ENCODE measurements at places on chromosomes 4 and X.
A peak's percentile ranks its signal among the peaks of the same experiment; 100 is the strongest.

DNA sequence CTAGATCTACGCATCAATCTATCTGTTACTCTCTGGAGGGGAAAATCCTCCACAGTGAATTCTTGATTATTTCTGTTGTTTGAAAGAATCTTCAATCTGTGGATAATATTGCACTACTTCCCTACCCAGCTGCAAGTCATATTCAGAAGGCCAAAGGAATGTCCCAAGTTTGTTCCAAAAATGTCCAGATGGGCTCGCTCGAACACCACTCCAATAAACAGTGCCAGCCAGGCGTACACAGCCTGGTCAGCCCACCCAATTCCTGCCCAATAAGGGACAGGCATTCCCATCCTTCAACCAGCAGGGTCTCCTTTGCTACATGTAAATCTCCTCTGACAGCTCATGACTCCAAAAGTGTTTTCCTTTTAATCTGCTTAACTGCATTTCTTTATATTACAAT, 80.7 kb upstream of the GPM6B start:
- no peak for DNase-seq

- DNase-seq: no peak
Observed at GRCh38 chr4:163815776-163816175, 321.3 kb downstream of the TMA16 start.

DNA sequence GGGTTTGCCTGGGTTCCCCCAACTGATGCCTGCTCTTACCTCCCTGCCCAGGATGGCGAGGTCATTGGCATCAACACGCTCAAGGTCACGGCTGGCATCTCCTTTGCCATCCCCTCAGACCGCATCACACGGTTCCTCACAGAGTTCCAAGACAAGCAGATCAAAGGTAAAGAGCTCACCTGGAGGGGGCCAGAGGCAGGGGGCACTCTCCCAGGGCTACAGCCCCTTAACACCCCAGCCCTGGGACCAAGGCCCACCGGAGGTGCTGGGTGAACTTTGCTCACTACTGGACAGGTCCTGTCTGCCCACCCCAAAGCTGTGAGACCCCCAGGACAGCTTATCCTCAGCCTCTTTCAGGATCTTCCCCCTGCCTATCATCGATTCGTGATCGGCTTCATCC, 24.5 kb downstream of the HTRA3 start:
- no peak for DNase-seq

GRCh38 chr4:104424989-104425388, 69.7 kb downstream of the CXXC4 start:
- DNase-seq: no peak

- DNase-seq: peak; percentile 57
Observed at GRCh38 chr4:113869743-113870375, 108.3 kb upstream of the CAMK2D start.

DNA sequence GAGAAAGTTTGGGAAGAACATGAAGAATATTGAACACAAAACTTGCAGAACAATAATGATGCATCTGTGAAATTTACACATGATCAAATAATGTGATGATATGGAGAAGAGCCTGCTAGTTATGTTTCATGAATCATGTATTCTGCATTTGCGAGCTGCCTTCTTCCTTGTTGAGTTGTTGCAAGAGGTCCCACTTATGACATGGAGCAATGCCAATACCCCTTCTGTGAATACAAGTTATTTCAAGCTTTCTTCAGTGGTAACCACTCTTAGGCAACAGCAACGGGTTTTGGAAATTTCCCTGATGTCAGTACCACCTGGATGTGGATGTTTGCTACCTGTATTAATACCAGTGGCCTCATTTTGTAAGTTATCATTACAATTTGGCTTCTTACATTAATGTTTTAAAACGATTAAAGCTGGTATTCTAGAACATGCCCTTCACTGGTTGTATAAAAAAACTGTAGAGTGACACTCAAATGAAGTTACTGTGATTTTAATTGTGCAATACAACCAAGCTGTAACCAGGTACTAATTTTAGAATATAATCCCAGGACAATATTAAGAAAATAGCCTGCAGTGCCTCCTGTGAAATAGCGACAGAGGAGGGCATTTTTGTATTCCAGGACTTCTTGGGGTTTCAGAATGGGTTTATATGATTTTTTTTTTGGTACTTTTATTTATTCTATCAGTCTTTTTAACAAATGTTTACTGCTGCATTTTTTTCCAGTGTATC, 25.3 kb downstream of the IQCM start:
- no peak for DNase-seq

DNA sequence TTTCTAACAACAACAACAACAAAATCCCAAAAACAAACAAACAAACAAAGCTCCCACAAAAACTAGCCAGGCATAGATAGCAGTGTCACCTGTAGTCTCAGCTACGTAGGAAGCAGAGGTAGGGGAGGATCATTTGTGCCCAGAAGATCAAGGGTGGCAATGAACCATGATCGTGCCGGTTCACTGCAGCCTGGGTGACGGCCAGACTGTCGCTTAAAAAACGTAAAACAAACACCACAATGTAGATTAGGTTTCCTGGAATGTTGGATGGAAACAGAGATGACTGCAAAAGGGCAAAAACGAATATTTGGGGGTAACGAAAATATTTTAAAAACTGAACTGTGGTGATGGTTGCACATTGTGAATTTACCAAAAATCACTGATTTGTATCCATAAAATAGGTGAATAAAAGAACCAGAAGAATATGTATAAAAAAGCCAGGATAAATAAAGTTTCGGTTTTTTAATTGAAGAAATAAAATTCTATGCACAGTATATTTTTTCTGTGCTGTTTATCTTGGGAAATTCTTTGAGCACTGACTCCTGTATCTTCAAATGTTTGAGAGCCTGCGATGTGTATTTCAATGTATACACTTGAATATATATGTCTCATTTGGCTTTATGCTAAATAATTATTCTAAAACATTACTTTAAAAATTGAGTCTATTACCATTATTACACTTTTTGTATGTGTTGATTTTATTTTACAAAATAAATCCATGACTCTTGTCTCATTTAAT, 1477.0 kb downstream of the PCDH7 start:
- no peak for DNase-seq

DNA sequence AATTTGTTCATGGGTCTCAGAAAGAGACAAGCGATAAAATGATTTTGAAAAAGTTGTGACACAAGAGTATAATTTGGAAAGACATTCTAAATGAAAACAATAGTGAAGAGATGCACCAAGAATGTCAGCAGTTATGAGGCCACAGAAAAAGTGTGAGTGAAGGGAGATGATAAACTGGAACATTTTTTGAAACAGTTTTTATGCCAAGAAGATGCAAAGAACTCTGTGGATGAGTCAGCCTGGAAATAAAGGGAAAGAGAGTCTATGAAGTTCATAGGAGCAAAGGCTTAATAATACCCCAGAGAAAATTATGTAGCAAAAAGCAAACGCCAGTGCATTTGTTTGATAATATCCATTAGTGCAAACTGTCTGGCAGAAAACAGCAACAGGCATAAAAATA, 188.4 kb upstream of the TBC1D9 start:
- DNase-seq: no peak

DNA sequence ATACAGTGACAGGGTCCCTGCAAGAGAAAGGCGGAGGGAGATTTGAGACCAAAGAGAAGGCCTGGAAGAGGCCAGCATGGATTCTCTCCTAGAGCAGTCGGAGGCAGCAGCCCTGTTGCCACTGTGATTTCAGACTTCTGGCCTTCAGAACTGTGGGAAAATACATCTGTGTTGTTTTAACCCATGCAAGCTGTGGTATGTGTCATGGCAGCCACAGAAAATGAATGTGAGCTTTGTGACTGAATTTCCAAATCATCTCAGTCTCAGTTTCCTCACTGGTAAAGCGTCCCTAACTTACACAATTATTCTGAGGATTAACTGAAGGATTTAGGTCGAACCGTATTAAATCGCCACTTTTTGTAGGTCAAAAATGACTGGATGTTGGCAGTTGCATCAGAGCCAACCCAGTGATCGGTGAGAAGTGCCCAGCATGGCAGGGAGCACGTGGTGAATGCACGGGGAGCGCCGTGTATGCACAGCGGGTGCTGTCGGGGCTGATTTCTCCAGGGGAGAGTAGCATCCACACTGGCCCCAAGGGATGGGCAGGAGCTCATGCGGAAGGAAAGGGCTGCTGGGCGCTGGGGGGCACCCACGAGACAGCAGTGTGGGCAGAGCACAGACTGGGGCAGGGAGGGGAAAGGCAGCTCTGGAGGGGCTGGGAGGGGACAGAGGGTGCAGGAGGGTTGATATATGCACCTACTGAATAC, 23.8 kb upstream of the NSG1 start:
- no peak for DNase-seq

GRCh38 chrX:118872102-118872566, 48.5 kb downstream of the ZCCHC12 start:
- no peak for DNase-seq

GRCh38 chrX:132953354-132953753, 5.1 kb downstream of the HS6ST2 start:
- no peak for DNase-seq

GRCh38 chr4:132827522-132827921, 321.6 kb upstream of the PCDH10 start:
- DNase-seq: no peak

DNA sequence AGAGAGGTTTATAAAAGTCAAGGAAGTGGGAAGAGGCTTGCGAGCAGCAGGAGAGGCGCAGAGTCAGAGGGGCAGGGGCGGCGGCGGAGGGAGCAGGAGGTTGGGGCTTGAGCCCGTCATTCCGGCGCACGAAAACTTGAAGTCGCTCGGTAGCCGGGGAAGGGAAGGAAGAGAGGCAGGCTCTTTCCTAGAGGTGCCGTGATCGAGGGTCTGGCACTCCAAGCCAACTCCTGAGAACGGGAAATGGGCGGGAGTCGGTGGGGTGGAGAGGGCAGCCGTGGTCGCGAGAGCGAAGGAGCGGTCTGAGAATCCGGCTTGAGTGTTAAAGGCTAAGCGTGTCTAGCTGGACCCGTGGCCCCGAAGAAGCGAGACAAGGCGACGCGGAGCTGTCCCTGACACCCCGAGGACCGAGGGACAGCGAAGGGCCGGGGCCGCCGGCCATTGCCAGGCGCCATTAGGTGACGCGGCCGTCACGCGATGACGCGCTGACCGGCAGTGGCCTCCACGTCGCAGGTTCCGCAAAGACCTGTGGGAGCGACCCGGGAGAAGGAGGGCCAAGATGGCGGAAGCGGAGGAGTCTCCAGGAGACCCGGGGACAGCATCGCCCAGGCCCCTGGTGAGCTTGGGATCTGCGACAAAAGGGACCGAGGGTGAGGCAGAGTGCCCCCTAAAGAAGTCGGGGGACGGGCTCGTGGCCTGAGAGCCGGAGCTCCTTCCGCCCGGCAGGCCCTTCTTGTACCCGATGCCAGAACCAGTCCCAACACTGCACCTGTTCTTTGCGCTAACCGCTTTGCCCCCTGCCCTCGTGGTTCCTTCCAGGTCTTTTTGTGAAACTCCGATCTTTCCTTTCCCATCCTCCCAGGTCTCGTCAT, at the start of gene YIPF6:
YIPF6 (plus strand) TSS at position 544 of the 872 bp plus-strand sequence; CDS start at position 560, 16 bp downstream.
- peak; percentile 78 for DNase-seq

DNA sequence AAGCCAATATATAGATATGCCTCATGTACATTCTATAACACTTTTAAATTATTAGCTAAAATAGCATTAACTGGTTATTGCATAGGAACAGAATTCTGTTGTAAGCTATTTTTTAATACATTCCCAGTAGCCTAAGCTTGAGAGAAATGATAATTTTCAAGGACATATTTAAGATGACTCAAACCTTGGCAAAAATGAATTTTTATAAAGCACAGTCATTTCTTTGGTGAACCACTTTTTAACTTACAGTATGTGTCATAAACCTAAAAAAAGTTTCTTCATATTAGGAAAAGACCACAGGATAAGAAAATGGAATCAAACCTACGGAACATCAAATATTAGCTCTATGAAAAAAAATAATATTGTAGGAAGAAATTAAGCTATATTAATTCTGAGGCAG, 986.3 kb downstream of the STIM2 start:
- DNase-seq: no peak

DNA sequence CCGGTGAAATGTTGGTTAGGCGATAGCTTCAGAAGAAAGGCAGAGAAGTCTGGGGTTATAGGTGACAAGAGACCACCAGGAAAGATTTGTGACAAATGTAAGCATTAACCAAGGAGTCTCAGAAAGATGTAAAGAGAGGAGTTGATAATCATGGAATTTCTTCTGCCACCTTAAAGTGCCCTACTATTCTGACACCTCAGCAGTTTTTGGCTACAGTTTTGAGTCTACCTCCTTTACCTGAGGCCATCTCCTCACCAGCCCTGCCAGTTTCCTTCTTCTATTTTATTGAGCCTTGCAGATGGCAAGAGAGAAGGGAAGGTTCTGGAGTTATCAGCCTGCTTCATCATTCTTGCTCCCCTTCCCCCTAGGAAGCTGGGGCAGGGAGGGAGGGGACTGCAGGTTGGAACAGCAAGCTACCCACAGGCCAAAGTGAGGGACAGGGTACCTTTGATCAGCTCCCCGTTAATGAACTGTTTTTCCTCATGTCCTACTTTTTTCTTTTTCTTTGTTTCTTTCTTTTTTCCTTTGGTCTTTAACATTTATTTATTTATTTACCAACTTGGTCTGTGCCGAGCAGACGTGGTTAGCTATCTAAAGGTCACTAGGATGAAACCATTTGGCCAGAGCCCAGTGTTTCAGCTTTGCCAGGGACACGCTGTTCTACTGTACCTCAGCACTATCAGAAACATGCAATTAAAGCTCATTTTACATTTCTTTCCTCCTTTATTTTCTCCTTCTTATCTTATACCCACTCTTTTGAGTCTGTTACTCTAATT, 438.7 kb upstream of the AR start:
- DNase-seq: no peak

DNA sequence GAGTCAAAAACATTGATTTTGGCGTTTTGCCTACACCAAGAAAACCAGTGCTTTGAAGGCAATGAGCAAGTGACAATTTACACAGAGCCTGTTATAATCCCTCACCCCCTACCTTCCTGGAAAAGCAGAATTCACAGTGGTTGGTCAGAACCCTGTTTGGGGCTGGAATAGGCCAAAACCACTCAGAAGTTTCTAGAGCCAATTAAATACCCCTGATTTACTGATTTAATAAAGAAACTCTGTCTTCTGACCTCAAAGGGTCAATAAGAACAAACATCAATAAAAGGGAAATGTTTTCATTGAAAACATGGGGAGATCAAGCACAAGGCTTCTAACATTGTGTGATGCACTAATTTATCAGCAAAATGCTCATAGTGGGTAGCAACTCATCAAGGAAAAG, 116.3 kb downstream of the UNC5C start:
- DNase-seq: no peak

DNA sequence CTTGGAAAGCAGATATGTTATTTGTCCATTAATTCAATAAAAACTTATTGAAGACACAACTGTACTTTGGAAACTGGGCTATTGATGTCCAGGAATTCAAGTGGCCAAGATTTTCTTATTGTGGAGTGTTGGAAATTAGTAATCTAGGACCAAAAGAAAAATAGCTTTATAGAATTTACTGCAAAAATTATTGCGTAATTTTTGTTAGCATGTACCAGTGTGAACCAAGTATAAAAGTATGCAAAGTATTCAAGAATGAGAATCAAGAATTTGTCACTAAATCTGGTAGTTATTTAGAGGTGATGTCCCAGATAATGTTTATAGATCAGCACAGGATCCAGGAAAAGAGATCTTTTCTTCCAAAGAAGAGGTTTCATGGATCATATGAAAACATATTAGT, 468.9 kb upstream of the CTSO start:
- no peak for DNase-seq

GRCh38 chrX:13952581-13952980, 77.1 kb downstream of the GEMIN8 start:
- DNase-seq: no peak
